Hair follicle dermal papilla cell (primary cell): ENCODE measurements at places on chromosomes 5 and 9. TPM values are rescaled to one million over a fixed set of nuclear protein-coding genes. Genes with fewer than 3 reads are reported as not detected.

Gene SNX2
- total RNA-seq, result 64.6 and 82.4 TPM in 2 replicates

Gene PCDHA1
- under 0.01 TPM in 1 of 2 replicates, not detected in the other for total RNA-seq

Gene CTNNAL1
- total RNA-seq, result 108 and 143 TPM in 2 replicates

Gene PTGS1
- total RNA-seq, result 14.2 and 22.7 TPM in 2 replicates

Gene HTR1A
- total RNA-seq, result not detected in 2 replicates

Gene PCDHA12
- total RNA-seq, result 0.16 and 0.36 TPM in 2 replicates
